Uterus (tissue), 4 donors: ENCODE measurements at places on chromosomes 7 and 10.

DNA sequence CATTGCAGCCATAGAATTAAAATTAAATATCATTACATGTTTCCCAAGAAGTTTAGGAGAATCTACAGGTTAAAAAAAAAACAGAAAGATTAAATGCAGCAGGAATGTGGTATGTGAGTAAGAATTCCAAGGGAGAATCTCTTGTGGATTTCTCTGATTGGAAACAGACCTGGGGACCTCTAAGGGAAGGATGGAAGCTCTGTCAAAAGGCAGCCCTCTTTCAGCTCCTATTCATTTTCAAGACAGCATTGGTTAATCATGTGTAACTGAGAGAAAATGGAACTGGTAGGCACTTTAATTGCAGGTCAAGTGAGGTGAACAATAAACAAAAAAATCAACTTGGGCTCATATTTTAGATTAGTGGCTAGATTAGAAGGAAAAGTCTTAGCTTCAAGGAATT is 81.4 kb upstream of the MTPN start:
- DNase-seq, result no peak

GRCh38 chr7:56033671-56034432 is 17.4 kb downstream of the PSPH start:
- peak; percentile 31 for DNase-seq

DNA sequence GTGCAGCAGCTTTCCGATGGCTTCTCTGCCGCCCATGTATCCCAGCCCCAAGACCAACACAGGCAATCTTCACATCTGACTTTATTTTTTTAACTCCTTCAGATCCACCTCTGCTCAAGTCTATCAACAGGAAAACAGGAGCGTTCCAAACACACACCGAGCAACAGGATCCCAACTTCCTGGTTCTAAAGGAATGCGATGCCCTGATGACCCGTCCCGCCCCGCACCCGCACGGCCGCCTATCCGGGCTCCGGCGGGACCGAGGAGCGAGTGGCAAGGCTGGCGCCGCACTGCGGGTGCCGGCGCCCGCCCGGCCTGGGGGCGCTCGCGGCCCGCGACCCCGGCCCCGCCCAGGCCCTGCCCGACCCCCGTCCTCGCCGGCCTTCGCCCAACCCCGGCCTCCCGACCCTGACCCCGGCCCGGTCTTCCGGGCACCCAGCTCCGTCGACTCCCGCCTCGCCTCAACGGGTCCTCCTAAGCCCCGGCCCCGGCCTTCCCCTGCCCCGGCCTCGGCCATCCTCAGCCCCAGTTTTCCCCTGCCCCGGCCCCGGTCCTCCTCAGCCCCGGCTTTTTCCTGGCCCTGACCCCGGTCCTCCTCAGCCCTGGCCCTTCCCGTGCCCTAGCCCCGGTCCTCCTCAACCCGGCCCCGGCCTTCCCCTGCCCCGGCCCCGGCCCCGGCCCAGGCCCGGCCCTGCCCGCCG is 730 bp downstream of the LARP4B start:
- peak; percentile 28 for DNase-seq

- DNase-seq, result no peak
Measured at GRCh38 chr10:30813872-30814481, 184.4 kb upstream of the LYZL2 start.

GRCh38 chr10:85067955-85068354 is 739.6 kb downstream of the CCSER2 start:
- DNase-seq, result no peak

GRCh38 chr7:121442845-121443244 is 46.7 kb upstream of the FAM3C start:
- DNase-seq, result no peak

- no peak for DNase-seq
Measured at GRCh38 chr7:116356333-116356965, 143.1 kb upstream of the CAV2 start.

- no peak for DNase-seq
Measured at GRCh38 chr10:108411206-108411605, 1246.7 kb upstream of the SORCS1 start.

- DNase-seq, result no peak
Measured at GRCh38 chr7:17852361-17852760, 87.9 kb downstream of the SNX13 start.

- DNase-seq, result no peak
Measured at GRCh38 chr7:74583630-74584029, 73.9 kb upstream of the GTF2I start.

- DNase-seq, result no peak
Measured at GRCh38 chr7:123939784-123940183, 14.7 kb downstream of the SPAM1 start.

GRCh38 chr10:17586821-17587234 is 30.3 kb downstream of the HACD1 start:
- no peak for DNase-seq

DNA sequence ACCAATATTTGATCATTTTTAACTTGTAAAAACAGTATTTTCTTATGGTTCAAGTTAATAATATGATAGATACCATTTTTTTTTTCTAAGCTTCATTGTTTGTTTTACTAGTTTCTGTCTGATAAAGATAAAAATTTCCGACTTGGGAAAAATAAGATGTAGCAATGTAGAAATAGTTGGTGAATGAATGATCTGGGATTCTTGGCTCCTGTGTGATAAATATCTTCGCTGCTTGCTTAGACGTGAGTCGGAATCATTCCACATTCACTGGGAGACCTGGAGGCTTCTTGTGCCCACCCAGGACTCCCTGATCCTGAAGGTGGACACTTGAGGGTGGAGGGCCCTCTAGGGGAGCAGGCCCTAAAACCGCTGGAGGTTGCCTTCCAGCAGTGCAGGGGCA is 47.9 kb downstream of the EXOC4 start:
- no peak for DNase-seq

DNA sequence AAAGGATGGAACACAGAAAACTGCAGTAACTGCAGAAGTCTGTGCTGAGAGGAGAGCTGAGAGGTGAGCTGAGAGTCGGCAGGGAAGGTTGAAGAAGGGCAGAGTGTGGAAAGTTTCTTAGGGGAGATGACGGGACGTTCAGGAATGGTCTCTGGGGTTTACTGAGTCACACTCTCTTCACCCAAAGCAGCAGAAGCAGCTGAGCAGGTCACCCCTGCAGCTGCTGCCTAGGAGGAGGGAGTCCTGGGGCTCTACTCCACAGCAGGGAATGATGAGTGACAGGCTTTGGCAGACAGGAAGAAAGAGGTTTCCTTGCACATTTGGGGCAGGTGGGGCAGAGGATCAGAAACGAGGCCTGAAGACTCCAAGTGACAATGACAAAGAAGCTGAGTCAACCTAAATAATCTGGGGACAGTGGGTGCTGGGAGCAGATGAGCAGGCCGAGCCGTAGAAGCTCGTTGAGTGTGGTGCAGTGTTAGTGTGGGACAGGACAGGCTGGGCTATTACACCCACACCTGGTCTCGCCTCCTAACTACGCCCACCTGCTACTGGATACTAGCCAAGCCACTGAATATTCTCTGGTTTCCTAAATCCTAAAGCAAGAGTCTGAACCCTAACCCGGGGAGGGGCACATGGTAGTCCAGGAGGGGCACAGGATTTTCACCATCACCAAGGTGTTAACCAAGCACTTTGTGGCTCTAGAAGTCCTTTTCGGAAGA is 24.9 kb downstream of the BEND7 start:
- DNase-seq, result no peak

- no peak for DNase-seq
Measured at GRCh38 chr10:114279901-114280644, 41.0 kb downstream of the VWA2 start.

DNA sequence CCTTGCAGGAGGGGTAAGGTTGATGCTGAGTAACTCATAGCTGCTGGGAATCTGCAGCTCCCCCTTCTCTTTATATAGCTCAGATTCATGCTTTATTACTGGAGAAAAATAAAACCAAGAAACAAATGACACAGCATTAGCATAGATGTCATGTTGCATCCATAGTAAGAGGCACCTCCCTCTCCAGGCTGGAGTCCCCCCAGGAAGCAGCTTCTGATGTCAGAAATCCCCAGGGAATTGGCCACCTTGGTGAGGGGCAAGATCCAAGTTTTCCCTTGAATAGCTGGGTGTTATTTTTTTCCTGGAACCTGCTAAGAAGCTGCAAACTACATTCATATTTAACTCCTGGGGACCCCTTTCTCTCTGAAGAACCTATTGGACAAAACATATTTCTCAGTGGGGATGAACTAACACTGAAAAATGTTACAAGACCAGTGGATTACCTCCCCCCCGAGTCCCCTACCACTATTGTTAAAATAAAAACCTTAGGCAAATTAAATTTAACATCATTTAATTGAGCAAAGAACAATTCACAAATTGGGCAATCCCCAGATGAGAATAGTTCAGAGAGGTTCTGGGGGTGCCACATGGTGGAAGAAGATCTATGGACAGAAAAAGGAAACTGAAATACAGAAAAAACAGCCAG is 163.7 kb upstream of the NAMPT start:
- no peak for DNase-seq

GRCh38 chr7:17342756-17343155 is 44.3 kb downstream of the AHR start:
- no peak for DNase-seq

GRCh38 chr7:137717045-137717444 is 129.7 kb downstream of the DGKI start:
- DNase-seq, result no peak

DNA sequence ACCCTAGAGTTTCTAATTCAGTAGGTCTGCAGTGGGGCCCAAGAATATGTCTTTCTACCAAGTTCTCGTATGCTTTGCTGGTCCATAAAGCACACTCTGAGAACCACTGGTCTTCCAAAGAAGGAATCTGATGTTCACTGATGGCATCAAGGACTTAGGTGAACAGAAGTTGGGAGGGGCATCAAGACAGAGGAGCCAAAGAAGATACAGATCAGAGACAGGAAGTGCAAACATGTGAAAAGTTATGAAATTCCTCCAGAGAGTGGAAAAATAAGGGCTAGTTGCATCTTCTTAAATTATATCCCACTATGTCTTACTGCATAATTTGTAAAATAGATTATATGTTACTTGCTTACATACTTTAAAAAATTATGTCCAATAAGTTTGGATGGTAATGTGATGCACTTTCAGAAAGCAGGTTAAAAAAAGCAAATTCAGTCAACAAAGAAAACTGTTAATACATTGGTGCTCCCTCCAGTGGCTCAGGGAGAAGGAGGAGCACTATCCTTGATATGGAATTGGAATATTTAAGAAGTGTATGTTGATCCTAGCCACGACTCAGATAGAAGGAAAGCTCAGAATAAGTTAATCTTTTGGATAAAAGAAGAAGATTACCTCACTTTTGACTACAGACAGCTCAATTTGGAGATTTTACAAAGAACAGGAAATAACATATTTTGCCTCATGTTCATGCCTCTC is 35.8 kb downstream of the CREB3L2 start:
- DNase-seq, result no peak

- DNase-seq, result no peak
Measured at GRCh38 chr10:114767101-114767985, 54.2 kb upstream of the FHIP2A start.

- DNase-seq, result no peak
Measured at GRCh38 chr10:28332726-28333125, 29.9 kb upstream of the MPP7 start.

DNA sequence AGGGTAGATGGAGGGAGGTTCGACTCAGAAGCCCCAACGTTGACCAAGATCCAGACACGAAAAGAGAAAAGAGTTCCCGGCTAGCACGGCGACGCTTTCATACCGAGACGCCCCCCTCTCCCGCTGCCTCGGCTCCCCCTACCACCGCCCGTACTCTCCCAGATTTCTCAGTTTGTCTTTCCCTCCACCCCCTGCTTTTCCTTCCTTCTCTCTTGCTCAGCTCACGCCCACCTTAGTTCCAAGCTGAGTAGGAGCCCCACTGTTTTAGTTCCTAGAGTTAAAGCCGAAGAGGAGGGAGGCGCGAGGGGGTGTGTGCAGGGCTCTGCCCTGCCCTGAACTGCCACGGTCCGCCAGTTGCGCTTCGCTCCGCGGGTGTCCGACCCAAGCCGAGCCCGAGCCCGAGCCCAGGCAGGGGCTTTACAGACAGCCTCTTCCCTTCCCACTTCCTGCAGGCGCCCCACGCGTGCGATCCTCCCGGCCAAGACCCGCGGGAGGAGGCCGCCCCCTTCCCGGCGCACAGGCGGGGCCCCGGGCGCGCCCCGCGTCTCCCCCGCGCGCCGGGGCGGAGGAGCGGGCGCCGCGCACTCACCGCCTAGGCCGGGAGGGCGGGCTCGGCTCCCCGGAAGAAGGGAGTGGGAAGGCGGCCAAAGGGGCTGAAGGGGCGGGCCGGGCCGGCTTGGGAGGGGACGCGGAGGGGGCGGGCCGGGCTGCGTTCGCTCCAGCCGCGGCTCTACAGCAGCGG is at the start of gene EPHB6:
EPHB6 (plus strand) TSS at position 705 of the 742 bp plus-strand sequence. CDS start 8,152 bp downstream, outside the sequence.
- peak; percentile 87 for DNase-seq

- DNase-seq, result no peak
Measured at GRCh38 chr7:17559388-17559787, 260.9 kb downstream of the AHR start.

- DNase-seq, result no peak
Measured at GRCh38 chr7:27066148-27066547, 29.7 kb downstream of the HOXA1 start.

- no peak for DNase-seq
Measured at GRCh38 chr7:19024261-19024660, 93.2 kb downstream of the TWIST1 start.

DNA sequence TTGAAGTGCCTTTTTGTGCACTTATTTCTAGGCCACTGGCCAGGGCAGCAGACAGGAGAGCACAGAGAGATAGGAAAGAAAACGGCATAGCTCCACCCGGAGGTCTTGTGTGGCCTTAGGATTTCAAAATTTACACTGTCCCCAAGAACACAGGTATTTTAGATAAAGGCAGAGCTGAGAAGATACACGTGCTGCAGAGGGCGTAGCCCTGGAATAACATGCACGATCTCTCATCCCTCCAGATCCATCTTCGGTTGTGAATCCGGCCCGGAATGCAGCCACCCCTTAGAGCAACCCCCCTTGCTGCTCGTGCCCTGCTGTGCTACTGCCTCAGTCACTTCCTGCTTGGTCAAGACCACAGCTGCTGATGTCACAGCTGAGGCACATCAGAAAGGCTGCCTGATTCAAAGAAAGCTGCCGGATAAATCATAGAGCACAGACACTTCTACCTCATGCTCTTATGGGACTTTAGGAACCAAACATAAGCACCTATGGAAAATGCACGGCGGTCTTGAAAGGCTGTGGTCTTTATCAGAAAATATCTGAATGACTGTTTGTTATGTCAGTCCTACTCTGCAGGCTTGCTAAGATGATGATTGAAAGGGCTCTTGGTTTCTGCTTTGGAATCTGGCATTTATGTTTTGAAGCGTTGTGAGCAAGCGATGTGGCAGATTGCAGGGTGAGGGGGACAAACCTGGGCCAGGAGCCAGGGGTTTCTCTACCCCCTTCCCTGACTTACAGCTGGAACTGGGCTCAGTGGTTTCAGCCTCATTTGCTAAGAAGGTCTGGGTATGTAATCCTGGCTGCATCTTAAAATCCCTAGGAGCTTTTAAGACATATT is 152.0 kb downstream of the SVIL start:
- no peak for DNase-seq
